GM20000 (cell line): ENCODE measurements at places on chromosomes 4 and X.

DNA sequence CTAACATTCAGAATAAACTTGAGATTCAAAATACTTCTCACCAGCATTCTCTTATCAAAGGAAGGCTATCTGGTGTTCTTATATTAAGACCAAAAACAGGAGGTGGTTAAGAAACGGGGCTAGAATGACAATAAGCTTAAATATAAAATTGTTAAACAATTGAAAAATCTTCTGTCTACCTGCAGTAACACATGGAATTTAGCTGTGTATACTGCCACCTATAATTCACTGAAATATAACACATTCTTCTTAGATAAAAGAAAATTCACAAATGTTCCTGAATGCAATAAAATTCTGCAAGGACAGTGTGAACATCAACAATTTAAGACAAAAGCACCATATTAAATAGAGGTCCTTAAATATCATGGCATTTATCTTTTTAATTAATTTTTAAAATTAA is 11.5 kb upstream of the PCDH10 start:
- no peak for DNase-seq

DNA sequence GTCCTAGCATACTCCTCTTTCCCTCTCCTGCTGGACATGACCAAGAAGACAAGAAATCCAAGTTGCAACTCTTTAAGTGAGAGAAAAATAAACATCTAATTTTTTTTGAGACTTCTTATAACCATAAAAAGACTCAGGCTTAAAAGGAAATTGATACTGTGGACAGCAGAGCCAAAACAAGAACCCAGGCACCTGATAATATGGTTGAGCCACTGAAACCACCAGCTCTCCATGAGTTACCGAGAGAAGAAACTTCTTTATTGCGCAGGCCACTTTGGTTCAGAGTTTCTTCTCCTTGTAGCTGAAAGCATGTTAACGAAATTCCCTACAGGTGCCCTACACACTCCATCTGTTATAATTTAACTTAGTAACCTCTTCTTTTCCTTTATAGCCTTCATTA is 11.3 kb upstream of the SPCS3 start:
- no peak for DNase-seq

DNA sequence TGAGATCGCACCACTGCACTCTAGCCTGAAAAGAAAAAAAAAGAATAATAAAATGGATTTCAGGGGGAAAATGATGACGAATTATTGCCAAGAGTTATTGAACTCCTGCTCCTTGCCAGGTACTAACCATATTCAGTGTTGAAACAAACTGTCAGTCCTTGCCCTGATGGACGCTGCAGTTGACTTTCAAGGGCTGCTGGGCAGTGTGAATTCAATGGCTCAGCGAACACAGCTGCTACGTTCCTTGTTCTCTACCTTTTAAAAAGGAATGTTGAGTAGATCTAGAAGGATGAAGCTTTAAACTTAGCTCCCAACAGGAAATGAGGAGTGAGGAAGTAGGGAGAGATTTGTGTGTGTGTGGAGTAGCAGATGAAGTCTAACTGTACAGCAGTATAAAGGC is 2.7 kb downstream of the LIMCH1 start:
- DNase-seq, result no peak

DNA sequence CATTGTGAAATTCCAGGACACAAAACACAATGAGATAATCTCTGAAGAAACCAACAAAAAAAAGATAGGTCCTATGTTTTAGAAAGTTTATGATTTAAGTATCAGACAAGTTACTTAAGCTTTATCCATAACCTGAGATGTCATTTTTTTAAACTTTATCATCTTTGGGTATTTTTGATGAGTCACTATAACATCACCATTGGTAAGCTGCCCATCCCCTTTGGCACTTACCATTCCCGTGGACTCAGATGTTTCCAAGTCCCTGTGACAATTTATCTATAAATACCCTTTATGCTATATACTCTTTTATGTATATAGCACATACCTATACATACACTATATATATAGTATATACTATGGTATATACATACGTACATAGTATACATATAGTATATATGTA is 198.9 kb upstream of the GEMIN8 start:
- DNase-seq, result no peak

DNA sequence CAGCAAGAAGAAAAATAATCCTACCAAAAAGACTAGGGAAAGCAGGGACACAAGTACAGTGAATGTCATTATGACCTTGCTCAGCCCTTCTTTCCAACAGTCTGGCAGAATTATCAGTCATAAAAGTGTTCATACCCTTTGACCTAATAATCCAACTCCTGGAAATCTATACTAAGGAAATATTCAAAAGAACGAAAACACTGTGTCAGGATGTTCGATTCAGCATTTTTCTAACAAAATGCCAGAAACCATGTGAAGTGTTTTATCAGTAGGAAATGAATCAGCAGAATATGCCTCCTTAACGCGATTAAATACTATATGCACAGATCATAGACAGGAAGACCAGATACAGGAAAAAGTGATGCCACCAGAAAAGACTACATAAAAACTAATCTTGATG is 16.2 kb upstream of the S100G start:
- no peak for DNase-seq

DNA sequence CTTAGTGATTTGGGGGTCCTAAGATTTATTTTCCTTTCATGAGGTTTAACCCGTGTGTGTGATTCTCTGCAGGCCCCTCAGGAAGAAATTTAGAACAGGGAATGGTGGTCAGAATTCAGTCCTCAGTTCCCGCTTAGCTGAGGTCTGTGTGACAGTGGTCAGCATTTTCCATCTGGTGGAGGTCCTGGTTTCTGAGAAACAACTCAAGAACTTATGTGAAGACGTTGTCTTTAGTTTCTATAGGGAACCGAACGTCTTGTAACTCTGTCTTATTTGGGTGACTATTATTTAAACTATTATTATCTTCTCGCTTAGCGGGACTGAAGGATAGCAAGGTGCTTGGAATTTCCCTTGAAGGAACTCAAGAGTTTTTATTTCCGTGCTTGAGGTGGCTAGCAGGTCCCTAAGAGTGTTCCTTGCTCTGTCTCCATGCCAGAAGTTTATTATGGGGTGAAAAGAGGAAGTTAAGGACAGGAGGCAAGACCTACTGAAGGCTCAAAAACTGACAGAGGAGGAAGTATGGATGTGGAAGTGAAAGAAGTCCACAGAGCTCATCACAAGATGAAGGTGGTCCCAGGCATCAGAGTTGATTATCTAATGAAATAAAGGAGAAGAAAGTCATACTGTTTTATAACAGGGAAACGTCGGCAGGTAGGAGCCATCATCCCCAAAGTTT is 9.4 kb downstream of the MGST2 start:
- no peak for DNase-seq

- peak; percentile 84 for DNase-seq
Measured at GRCh38 chr4:146243141-146243882, 29.0 kb downstream of the REELD1 start.

- DNase-seq, result no peak
Measured at GRCh38 chr4:55347610-55348228, 1.7 kb downstream of the SRD5A3 start.

DNA sequence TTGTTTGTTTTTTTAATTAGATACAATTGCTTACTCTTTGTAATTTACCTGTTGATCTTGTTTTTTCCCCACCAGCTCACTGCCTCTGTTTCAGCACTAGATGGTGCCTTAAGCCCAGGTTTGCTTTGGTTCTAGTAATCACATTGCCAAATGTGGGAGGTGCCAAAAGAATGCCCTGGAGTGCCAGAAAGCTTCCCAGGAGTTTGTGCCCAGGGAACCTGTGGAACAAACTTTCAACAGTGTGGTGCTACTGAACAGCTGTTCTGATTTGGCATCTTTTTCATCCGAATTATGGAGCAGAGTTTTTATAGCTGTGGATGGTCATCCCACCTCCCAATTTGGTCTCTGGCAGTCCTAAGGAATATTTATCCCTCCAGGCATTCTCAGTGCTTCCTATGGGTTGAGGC is 1000.7 kb downstream of the STIM2 start:
- no peak for DNase-seq

GRCh38 chr4:153025406-153025805 is 89.3 kb downstream of the FHDC1 start:
- no peak for DNase-seq

DNA sequence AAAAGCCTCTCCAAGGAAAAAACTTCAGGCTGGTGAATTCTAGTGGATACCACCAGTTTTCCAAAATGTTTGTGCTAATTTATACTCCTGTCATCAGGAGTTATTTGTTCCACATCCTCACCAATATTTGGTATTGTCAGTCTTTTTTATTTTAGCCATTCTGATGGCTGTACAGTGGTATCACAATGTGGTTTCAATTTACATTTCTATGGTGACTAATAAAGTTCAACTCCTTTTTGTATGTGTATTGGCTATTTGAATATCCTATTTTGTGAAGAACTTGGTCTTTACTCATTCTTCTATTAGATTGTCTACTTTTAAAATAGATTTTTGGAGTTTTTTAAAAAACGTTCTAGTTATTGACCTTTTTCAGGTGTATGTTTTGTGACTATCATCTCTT is 33.0 kb upstream of the FRAS1 start:
- no peak for DNase-seq

GRCh38 chr4:70508801-70509200 is 9.6 kb upstream of the AMTN start:
- no peak for DNase-seq

DNA sequence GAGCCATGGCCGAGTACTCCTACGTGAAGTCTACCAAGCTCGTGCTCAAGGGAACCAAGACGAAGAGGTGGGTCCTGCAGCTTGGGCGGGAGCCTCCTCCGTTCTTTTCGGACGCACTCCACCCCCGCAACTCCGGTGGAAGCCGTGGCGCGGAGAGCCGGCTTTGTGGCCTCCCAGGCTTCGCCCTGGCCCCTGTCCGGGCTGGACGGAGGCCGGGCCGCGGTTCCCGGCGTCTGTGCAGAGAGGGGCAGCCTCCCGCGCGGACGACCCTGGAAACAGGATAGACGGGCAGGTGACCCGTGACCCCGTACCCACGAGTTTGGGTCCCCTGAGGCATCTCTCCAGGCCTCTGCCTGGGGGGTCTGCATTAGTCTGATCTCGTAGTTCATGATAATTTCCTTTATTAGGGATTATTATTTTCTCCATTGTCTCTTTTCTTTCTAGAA is 356 bp downstream of the FRG1 start:
- no peak for DNase-seq

DNA sequence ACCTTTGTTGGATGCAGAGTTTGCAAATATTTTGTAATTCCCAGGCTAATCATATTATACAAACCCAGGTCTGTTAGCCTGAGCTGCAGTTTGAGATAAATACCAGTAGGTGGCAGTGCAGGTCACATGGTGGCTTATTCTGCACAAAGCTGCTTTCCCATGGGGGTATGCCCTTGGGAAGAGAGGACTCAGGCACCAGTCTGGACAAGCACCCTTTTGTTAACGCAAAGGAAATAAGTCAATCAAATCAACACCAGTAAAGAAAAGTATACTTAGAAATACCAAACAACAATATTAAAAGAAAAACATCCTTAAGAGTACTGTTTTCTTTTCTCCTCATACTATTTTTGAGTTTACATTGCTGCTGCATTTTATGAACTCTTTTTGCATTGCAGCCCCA is 389.0 kb upstream of the ZFP42 start:
- peak; percentile 57 for DNase-seq

DNA sequence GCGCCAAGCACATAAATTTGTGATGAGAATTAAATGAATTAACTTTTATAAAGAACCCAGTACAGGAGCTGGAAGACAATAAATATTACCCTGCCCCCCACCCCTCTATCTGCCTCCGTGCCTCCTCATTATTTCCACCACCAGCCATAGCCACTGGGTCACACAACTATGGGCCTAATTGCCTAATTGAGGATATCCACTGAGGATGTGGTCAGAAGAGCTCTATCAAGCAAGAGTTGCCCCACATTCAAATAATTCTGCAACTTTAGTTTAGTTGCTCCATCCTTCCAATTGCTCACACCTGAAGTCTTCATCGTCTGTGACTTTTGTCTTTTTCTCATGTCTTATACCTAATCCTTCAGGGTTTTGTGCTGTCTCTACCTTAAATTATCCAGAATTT is 9.5 kb upstream of the CXCL8 start:
- no peak for DNase-seq

- DNase-seq, result no peak
Measured at GRCh38 chr4:100907465-100908454, 389.9 kb upstream of the EMCN start.

DNA sequence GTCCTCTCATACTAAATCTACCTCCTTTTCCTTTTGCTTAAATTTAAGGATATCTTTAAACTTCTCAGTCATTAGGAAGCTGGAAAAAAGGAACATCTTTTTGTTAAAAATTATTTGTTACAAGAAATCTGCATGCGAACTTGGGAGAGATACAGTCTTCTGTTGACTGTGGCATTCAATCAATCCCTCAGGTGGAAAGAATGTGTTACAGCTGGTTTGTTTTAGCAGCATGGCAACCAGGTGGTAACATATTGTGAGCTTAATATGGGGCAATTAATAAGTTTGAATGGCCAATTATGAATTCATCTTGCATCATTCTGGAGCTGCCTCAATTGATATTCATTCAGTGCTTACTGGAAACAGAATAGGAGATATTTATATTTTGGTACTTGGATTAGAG is 135.0 kb downstream of the GC start:
- no peak for DNase-seq

DNA sequence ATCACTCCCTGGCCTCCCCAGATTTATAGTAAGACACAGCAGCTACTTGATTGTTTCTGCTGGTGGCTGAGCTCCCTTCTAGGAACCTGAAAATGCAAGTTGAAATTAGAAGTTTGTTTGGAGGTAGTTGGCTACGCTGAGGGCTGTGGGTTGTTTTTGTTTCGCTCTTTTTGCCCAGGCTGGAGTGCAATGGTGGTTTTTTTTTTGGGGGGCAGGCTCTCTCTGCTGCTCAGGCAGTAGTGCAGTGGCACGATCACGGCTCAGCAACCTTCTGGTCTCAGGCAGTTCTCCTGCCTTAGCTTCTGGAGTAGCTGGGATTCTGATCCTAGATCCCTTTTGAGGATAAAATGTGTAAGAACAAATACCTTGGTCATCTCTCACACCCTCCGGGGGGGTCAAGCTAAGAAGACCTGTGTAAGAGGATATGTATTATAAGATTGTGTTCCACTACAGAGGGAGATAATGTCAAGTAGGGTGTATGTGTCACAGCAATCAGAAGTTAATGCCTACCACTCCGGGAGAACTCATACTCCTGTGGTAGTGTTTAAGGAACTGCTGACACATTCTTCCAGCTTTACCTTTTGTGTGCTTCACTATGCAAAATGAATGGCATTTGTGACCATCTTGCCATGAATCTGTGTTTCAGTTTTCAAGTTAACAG is 9.7 kb downstream of the JADE1 start:
- DNase-seq, result no peak

GRCh38 chr4:165748321-165748720 is 124.7 kb upstream of the TLL1 start:
- no peak for DNase-seq
